Hair follicular keratinocyte (primary cell): ENCODE measurements at places on chromosomes 5 and 9. TPM values are rescaled to one million over a fixed set of nuclear protein-coding genes. Genes with fewer than 3 reads are reported as not detected.

Gene PLEKHG4B
- total RNA-seq, result under 0.01 and 0.04 TPM in 2 replicates

Gene CAMLG
- total RNA-seq, result 21.8 and 31.6 TPM in 2 replicates

Gene ALDH7A1
- total RNA-seq, result 47.7 and 50.3 TPM in 2 replicates

Gene PCDHGA2
- total RNA-seq, result 0.04 and 0.55 TPM in 2 replicates

Gene CYLC2
- total RNA-seq, result not detected in 2 replicates

Gene MGAT1
- 133 and 147 TPM in 2 replicates for total RNA-seq

Gene STK32A
- total RNA-seq, result under 0.01 TPM in 1 of 2 replicates, not detected in the other

Gene TMC1
- not detected in 2 replicates for total RNA-seq

Gene DNAJC21
- 25.4 and 33.1 TPM in 2 replicates for total RNA-seq

Gene FGF1
- 0.19 TPM in 1 of 2 replicates, not detected in the other for total RNA-seq

Gene MACIR
- 9.6 and 11.3 TPM in 2 replicates for total RNA-seq

Gene ABITRAM
- total RNA-seq, result 9.3 and 10.8 TPM in 2 replicates
